ENCODE measurements at places on chromosomes 12 and 14.
A peak's percentile ranks its signal among the peaks of the same experiment; 100 is the strongest.

DNA sequence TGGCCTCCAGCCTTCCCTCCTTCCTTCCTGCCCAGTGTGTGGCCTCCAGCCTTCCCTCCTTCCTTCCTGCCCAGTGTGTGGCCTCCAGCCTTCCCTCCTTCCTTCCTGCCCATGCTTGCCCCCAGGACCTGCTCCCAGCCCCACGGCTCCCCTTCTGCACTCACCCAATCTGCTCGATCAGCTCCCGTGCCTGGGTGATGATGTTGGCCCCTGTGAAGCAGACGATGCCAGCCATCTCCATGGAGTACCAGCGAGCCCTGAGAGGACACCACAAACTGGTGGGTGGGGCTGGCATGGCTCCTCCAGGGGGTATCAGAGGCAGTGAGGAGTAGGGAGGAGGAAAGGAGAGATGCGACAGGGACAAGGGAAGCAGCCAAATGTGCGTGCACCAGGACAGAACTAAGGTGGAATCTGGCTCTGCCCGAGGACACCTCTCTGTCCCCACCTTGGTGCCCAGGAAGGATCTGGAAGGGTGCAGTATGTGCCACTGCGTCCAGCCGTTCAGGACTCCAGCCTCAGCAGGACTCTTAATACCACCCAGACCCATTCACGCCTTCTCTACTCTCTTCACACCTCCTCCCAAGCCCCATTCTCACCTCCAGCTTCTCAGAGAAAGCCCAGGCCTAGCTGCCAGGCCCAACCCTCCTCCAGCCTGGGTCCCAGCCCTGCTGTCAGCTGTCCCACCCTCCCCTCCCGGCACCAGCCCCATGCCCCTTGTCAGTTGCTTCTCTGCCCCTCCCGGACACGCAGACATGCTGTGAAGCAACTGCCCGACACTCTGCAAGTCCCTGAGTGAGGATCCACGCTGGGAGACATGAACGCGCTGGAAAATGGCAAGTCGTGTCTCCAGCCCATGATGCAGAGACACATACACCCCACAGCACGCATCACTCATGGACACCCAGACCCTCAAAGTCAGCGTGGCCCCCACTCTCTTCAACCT is 22.7 kb downstream of the POLE start:
- DNase-seq: no peak

- peak; percentile 73 for DNase-seq
Measured at GRCh38 chr12:57754411-57755193, at the start of gene MARCHF9. MARCHF9 (plus strand) TSS chr12:57755103; CDS start chr12:57755529, 426 bp downstream.

GRCh38 chr14:85426068-85426935 is 103.6 kb upstream of the FLRT2 start:
- no peak for DNase-seq

- DNase-seq: no peak
Measured at GRCh38 chr14:68284333-68284732, 464.8 kb downstream of the RAD51B start.

- DNase-seq: no peak
Measured at GRCh38 chr12:2897418-2897817, 6.7 kb downstream of the TULP3 start.

GRCh38 chr12:19002216-19002615 is 127.3 kb upstream of the PLEKHA5 start:
- no peak for DNase-seq

- DNase-seq: no peak
Measured at GRCh38 chr14:95855606-95856005, 21.0 kb upstream of the TUNAR start.
